ENCODE measurements at places on chromosomes 1 and 21. TPM values are rescaled to one million over a fixed set of nuclear protein-coding genes. Genes with fewer than 3 reads are reported as not detected.

Gene GOLPH3L
- 23.1 TPM for polyA plus RNA-seq

Gene MIS18A
- 10.7 TPM for polyA plus RNA-seq

Gene AHCTF1
- polyA plus RNA-seq = 23.7 TPM

Gene KCNK1
- polyA plus RNA-seq = not detected

Gene CD34
- not detected for polyA plus RNA-seq

Gene PAX7
- polyA plus RNA-seq = not detected

All from CD8-positive, alpha-beta memory T cell (primary cell).